Tracheal epithelial cell (primary cell): ENCODE measurements at places on chromosomes 12 and 14. TPM values are rescaled to one million over a fixed set of nuclear protein-coding genes. Genes with fewer than 3 reads are reported as not detected.

The UTP20 gene
- total RNA-seq, result 16.0 and 19.3 TPM in 2 replicates

The CFAP251 gene
- 16.4 and 21.5 TPM in 2 replicates for total RNA-seq

The PIWIL1 gene
- total RNA-seq, result not detected in 2 replicates

The POC1B gene
- 17.5 and 18.3 TPM in 2 replicates for total RNA-seq

The CCDC177 gene
- not detected in 2 replicates for total RNA-seq

The DTX1 gene
- not detected in 2 replicates for total RNA-seq

The RPL10L gene
- total RNA-seq, result not detected in 2 replicates

The STON2 gene
- 86.3 and 89.4 TPM in 2 replicates for total RNA-seq
